Stimulated activated CD4-positive, alpha-beta T cell treated with anti-CD3 and anti-CD28 coated beads, TNF-alpha, amount 100 ng/mL, for 1 hour (primary cell): ENCODE measurements at places on chromosomes 7 and 10.

GRCh38 chr10:87531908-87532622, 27.4 kb downstream of the MINPP1 start:
- DNase-seq, result no peak

DNA sequence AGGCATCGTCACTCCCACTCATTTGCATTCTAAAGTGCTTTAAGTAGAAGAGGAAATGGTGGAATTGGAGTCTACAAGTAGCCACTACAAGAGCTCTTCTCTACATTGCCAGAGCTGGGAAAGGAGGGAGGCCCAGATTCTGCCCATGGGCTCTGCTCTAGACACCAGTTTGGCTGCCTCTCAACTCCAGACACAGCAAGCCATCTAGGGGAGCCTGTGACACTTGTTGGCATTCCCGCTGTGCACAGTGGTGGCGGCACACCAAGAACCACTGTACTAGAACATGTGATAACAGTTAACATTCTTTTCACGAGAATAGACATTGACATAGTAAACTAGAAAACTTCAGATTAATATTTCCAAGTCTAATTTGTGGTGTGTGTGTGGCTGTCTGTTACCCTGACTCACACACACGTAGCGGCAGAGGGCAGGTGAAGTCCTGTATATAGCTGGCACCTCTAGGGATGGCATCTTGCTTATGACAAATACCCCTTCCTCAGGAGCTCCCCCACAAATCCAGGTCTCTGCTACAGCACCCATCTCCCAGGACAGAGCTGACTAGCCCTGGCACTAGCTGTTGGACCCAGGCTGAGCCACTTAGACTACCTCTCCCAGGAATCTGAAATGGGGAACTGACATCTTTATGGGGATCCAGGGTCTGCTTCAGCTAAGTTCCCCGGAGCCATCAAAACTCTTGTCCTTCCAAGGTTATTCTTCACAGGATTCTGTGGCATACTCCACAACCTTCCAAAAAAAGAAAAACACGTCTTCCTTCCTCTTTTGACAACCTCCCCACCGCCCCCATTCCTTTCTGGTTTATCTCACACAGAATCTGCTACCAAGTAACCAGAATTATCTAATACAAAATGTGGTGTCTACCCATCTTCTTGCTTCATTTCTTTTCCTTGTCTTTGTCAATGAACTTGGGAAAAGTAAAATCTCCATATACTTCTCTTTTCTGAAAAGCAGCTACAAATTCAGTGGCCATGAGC, 54.7 kb upstream of the MRLN start:
- no peak for DNase-seq

- DNase-seq, result no peak
Observed at GRCh38 chr7:130141884-130142653, 63.1 kb downstream of the TMEM209 start.

- no peak for DNase-seq
Observed at GRCh38 chr10:98374217-98374985, 40.6 kb downstream of the PYROXD2 start.

DNA sequence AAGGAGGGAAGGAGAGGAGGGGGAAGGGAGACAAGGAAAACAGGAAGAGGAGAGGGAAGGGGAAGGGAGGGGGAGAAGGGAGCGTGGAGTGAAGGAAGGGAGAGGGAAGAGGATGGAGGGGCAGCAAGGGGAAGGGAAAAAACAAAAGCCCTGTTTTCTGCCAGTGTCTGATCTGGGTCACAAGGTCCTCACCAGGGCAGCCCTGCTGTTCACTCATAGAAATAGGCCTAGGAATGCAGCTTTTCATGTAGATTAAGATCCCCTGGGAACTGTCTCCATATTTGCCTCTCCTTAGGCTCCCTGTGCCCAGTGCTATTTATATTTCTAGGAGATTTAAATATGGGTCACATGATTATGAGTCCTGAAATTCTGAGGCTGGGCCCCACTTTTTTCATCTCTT, 790.7 kb downstream of the TNS3 start:
- no peak for DNase-seq

GRCh38 chr7:16811551-16811950, 6.8 kb upstream of the AGR2 start:
- DNase-seq, result no peak
